ENCODE measurements at places on chromosomes 6 and 20.

DNA sequence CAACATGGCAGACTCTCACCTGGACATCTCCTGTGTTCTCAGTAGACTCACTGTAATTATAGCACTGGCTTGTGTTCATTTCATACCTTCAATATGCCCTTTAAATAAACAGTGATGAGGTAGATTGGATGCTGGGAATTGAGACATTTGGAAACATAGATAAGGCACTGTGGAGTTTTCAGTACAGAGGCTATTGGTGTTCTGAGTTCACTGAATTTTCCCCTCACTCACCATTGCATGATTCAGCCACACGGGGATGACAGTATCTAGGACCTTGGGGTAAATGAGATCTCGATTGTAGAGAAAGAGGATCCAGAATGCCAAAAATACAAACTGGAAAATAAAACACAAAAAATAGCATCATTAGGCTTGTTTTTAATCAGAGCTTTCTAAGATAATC, 12.6 kb downstream of the ADTRP start:
- DNase-seq = no peak

DNA sequence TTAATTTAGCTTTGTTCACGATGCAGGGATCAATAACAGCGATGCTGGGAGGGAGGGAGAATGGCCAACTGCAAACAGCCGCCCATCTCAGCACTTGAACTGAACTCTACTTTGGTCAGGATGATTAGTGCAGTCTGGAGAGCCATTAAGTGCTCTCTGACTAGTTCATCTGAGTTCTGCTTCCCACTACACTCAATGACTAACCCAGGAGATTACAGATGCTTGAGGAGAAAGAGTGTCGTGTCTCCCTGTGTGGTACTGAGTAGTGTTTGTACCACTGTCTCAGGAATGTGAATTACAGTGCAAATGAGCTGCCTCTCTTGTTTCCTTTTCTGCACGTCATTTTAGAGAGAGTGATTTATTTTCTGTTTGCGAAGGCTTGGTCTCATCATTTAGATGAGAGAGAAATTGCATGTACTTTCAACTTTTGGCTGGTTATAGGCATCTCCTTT, 23.5 kb downstream of the CARMIL1 start:
- DNase-seq = no peak

- no peak for DNase-seq
Measured at GRCh38 chr6:46324706-46325105, 153.9 kb upstream of the ENPP5 start.

DNA sequence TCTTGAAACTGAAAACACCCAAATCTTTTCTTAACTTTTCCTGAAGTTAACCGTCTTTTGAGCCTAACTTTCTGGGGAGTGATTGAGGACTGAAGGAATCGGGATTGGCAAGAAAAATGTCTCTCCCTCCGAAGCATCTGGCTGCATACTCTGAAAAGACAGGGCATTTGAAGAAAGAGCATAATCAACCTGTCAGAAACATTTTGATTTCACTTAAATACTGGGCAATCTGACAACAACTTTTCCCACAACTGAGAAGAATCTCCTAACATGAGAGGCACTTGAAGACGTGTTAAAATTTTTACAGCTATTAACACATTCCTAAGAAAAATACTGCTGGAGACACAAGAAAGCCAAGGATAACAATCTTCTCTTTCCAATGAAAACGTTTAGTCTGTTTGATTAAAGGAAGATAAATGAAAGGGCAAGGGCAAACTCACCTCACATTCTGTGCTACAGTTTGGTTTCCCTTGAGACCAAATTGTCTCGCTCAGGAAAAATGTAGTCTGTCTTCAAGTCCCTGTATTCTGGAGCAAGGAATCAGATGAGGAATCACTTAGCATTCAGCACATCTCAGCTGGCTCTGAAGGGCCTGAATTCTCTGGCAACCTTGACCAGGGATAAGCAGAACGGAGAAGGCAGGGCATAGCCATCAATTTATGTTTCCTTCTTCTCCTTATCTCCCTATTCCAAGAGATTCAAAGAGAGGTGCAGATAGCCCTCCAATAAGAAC, 76.1 kb downstream of the TBX18 start:
- no peak for DNase-seq

- DNase-seq = no peak
Measured at GRCh38 chr6:71602385-71603007, 283.9 kb upstream of the RIMS1 start.

DNA sequence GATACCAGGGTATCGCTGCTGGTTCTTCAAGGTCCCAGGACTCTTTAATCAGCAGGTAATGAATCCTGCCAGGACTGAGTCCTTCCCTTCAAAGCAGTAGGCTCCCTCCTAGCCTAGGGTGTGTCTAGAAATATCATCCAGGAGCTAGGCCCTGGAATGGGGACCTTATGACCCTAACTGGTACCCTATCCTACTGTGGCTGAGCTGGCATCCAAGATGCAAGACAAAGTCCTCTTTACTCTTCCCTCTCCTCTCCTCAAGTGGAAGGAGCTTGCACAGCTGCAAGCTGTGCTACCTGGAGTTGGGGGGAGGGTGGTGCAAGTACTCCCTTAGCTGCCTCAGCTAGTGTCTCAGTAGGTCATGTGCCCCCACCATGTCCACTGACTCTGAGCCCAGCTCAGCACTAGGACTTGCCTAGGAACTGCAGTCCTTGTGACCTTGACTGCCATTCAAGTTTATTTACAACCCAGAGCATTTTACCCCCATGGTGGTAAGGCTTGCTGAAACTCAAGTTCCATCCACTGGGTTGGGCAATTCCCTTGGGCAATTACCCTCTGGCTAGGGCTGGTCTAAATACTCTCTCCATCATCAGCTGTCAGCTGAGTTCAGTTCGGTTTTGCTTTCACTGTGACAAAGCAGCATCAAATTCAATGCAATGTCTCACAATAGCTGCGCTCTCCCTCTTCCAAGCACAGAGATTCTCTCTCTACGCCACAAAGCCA, 48.4 kb upstream of the TOP1 start:
- DNase-seq = no peak

GRCh38 chr20:15242773-15243172, 905.4 kb upstream of the FLRT3 start:
- no peak for DNase-seq

DNA sequence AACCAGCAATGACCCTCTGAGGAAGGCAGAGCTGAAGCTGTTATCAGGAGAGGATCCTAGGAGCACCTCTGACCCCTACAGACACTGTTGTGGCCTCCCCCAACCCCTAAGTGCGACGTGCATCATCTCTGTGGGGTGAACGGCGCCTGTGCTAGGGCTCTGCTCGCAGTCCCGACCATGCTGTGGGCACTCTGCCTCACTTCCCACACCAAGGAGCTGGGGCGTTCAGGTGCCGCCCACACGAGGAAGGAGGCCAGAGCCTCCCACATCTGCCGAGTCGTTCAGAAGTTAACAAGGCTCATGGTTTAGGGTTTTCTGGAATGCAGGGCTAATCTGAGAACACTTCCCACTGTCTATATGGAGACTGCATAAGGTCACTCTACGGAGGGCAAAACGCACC, 62.1 kb downstream of the GINS1 start:
- no peak for DNase-seq

- DNase-seq = no peak
Measured at GRCh38 chr20:20782755-20783154, 70.3 kb upstream of the RALGAPA2 start.

- DNase-seq = no peak
Measured at GRCh38 chr6:122081921-122082320, 317.5 kb upstream of the HSF2 start.
